ENCODE measurements at places on chromosomes 6 and 20.

- DNase-seq: no peak
Measured at GRCh38 chr6:43331470-43331869, 22.8 kb upstream of the CRIP3 start.

- DNase-seq: no peak
Measured at GRCh38 chr6:17242087-17242486, 39.1 kb upstream of the RBM24 start.

- DNase-seq: no peak
Measured at GRCh38 chr6:113893866-113894265, 36.7 kb downstream of the MARCKS start.

DNA sequence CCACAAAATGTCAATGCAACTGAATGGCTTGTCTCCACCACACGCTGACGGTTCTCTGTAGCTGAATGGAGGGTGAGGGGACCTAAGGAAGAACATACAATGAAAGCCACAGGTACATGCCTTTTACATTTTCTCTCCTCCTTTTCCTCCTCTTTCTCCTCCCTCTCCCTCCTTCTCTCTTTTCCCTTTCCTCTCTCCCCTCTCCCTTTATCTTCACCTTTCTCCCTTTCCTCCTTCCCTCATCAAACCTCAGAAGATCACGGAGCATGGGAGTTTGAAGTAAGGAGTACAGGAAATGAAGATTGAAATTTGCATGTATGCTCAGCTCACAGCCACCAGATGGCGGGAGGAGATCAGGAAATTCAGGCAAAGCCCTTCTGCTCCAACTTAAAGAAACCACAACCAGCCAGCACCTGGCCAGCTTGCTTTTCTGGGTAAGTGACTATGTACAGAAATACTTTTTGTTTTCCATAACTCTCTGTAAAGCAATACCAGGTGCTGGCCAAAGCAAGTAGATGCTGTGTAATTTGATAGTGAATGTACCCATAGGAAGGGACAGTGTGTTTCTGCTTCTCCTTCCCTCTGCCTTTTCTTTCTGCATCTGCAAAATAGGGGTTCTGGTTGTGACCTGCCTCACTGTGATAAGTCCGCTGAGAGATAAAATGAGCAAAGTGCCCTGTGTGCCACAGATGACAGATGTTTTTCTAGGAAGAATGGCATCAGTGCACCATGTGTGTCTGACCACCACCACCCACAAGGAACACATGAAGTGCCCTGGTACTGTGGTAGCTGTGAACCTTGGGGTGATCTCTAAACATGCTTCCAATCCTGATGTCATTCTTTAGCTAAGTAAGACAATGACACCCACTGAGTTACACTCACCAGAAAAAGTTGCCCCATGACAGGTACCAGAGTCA is 18.6 kb upstream of the FOXO3 start:
- peak; percentile 77 for DNase-seq

- no peak for DNase-seq
Measured at GRCh38 chr20:36454698-36455427, 86.5 kb upstream of the MYL9 start.

GRCh38 chr6:168049277-168049676 is 29.7 kb downstream of the FRMD1 start:
- DNase-seq: no peak

GRCh38 chr6:73302339-73302738 is 39.3 kb upstream of the KHDC1 start:
- no peak for DNase-seq

GRCh38 chr6:142943711-142944123 is 1.3 kb downstream of the HIVEP2 start:
- no peak for DNase-seq

DNA sequence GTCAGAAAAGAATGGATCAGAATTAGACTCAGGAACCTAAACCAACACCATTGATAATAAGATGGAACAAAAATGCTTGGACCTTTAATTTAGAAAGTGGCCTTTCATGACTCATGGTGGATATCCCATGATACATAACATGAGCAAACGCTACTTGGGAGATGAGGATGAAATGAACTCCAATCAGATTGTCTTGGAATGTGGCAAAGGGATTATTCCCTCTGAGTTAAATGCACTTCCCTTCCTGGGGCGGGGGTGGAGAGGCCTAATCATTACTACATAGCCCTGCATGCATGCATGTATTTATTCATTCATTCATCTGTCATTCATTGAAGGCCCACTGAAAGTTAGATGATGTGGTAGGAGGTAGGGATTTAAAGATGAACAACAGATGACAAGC is 174.0 kb downstream of the AIG1 start:
- no peak for DNase-seq

DNA sequence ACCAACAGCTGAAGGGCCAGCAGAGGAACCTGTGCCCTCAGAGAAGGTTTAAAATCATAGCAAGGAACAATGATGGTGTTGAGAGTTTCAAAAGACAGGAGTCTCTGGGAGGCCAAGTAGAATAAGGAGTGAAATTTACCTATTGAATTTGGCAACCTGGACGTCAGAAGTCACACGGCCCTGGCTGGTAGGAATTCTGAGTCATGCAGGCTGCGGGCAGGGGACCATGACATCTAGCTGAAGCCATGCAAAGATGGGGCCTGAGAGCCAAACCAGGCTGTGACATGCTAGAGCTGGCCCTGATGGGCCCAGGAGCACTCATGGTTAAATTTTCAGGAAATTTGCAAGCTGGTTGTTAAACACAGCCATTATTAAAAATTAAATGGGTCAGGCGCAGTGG is 64.0 kb upstream of the SNX9 start:
- no peak for DNase-seq

GRCh38 chr20:42656130-42656529 is 533.6 kb downstream of the PTPRT start:
- no peak for DNase-seq
